ENCODE measurements at places on chromosomes 1 and 21.

DNA sequence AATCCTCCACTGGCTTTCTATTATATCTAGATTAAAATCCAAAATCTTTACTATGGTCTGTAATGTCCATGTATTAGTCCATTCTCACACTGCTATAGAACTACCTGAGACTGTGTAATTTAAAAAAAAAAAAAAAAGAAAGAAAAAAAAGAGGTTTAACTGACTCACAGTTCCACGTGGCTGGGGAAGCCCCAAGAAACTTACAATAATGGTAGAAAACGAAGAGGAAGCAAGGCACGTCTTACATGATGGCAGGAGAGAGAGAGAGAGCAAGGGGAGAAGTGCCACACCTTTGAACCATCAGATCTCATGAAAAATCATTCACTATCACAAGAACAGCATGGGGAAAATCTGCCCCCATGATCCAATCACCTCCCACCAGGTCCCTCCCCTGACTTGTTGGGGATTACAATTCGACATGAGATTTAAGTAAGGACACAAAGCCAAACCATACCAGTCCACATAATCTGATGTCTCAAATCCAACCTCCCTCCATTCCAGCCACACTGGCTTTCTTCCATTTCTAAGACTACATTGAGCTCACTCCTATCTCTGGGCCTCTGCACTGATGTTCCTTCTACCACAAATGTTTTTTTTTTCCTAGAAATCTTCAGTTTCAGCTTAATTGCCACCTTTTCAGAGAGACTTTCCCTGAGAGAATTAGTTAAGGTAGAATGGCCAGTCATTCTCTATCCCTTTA, 92.4 kb downstream of the EIF4G3 start:
- DNase-seq: no peak

DNA sequence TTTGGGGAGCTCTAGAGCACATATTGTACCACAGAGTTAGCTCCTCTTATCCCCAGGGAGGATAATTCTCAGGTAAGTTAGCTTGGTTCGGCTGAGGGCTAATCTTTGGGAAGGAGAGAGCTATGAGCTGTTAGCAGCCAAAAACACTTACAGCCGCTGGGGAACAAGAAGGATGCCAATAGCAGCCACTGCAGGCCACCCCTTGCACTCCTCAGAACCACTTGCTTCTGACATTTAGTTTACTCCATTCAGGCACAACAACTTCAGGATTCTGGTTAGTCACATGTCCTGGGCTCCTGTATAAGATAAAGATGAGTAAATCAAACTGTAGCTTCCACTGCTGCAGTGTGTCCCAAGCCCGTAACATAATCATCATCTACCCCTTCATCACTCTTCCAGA, 212.6 kb upstream of the ADGRL2 start:
- DNase-seq: no peak

DNA sequence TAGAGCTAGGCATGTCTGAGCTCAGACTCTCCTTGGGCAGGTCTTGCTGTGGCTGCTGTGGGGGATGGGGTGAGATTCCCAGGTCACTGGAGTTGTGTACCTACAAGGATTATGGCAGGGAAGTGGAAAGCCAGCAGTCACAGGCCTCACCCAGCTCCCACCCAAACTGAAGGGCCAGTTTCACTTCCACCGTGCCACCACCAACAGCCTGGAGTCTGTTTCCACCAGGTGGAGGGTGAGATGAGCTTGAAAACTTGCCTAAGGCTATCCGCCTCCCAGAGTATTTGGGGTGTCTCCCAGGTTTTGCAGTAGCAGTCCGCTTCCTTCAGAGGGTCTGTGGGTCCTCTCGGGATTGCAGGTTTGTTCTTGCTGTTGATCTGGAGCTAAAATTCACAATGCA, 327.7 kb downstream of the PTPRC start:
- DNase-seq: no peak

GRCh38 chr1:178607718-178608408, 95.0 kb downstream of the TEX35 start:
- no peak for DNase-seq

GRCh38 chr1:233183226-233184020, 112.1 kb downstream of the PCNX2 start:
- DNase-seq: no peak

DNA sequence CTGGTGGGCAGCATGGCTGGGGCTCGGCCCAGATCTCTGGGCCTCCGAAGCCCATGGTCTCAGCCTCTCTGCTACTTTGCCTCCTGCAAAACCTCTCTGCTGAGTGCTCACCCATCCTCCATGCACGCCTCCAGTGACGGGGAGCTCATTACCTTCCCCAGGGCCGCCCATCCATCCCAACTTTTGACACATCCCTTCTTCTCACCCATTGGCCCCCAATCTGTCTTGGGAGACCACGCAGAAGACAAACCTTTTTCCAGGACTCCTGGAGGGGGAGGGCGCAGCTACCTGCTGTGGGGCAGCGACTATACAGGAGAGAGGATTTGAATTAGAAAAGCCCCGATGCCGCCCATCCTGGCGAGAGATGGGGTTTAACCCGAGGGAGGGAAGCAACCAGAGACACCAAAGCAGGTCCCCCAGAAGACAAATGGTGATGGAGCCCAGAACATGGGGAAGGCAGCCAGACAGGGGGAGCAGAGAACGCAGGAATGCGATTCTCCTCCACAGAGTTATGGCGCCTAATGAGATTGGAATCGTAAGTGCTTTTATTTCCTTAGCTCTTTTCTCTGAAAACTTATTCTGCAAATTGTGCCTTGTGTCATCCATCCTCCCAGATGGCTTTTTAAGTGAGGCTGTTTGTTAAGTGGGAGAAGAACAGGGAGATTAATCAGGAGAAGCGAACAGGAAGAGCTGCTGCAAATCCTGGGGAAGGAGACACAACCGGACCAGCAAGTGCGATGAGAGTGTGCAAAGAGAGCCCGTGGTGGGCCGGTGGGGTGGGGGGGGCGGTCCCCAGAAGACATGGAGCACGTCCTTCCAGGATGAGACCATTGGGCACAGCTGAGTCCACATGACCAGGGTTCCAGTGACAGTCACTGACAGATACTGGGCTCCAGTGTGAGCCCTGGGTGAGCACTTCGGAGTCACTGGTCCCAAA, 623.5 kb downstream of the MATN1 start:
- DNase-seq: no peak
